ENCODE measurements at places on chromosomes 2 and 18.
A peak's percentile ranks its signal among the peaks of the same experiment; 100 is the strongest.

DNA sequence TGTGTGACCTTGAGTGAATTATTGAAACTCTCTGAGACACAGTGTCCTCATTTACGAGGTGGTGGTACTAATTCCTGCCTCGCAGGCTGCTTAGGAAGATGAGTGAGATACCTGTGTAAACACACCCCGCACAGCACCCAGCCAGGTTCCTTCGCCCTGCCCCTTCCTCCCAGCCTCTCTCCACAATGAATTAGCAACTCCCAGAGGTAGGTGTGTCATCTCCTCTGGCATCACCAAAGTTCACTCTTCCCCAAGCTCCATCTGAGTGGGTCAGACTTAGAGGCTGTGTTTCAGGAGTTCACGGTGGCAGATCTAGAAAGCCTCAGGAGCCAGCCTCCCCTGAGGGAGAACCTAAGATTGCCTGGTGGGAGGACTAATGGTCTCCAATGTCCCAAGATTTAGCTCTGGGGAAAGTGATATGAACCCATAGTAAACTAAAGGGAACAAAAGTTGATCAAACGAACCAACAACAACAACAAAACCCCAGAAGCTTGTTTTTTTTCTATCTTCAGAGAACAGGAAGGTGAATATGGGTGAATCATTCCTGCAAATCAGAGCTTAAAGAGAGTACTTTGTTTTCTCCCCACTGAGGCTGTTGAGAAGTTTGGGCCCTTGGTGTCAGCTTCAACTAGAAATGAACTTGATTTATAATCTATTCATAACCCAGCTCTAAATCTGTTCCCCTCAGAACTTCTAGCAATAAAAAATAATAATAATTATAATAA lies 44.4 kb upstream of the NRP2 start:
- DNase-seq, result no peak

- no peak for DNase-seq
Measured at GRCh38 chr2:238793306-238793705, 54.6 kb upstream of the TWIST2 start.

DNA sequence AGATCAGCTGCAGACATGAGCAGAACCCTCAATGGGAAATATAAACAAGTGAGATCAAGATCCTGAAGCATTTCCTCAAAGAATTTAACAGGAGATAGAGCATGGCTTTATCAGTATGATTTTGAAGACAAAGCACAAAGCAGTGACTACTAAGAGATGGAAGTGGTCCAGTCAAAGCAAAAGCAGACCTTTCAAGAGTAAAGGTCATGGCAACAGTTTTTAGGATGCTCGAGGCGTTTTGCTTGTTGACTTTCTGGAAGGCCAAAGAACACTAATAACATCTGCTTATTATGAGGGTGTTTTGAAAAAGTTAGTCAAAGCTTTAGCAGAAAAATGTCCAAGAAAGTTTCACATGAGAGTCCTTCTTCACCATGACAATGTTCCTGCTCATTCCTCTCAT lies 128.5 kb downstream of the KCNE4 start:
- no peak for DNase-seq

GRCh38 chr18:77086034-77086433 lies 46.5 kb downstream of the MBP start:
- no peak for DNase-seq

- no peak for DNase-seq
Measured at GRCh38 chr18:56804395-56804794, 153.2 kb downstream of the WDR7 start.

GRCh38 chr2:178892751-178893625 lies 85.8 kb upstream of the TTN start:
- DNase-seq, result no peak

GRCh38 chr2:174342686-174343342 lies 8.1 kb downstream of the SP9 start:
- no peak for DNase-seq

GRCh38 chr18:67730886-67731285 lies 214.4 kb upstream of the DSEL start:
- DNase-seq, result no peak

- peak; percentile 96 for DNase-seq
Measured at GRCh38 chr2:71068218-71069035, at the start of gene NAGK. NAGK (plus strand) TSS chr2:71068648; CDS start chr2:71068684, 36 bp downstream.

GRCh38 chr2:37244017-37244416 lies 12.6 kb downstream of the NDUFAF7 start:
- DNase-seq, result no peak

DNA sequence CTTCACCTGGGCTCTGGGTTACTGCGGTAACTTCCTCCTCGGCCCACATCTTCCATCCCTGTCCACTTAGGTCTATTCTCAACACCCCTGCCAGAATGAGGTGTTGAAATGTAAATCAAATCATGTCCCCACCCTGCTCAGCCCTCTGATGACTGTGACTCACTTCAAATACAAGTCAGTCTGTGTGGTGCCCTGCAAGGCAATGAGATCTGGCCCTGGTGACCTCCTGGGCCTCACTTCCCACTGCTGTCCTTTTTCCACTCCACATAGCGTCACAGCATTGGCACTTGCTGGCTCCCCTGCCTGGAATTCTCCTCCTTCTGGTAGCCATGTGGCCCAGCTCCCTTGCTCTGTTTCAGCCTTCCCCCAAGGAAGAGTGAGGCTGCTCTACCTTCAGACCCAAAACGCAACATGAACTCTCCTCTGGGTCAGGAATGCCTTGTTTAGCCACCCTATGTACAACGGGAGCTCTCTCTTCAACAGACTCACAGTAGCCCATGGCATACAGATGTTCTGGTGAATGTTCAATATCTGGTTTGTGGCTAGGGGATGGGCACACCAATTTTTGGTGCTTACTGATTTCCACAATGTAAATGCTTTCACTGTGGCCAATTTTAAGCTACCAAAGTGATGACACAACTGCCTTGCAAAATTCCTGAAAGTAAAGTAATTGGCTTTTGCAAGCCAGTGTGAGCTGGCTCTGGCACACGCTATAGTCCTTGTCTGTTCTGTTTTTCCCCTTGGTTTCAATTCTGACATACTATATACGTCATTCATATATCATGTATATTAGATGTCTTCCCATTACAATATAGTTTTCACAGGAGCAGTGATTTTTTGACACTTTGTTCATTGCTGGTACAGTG lies 550.3 kb upstream of the HS6ST1 start:
- DNase-seq, result no peak

DNA sequence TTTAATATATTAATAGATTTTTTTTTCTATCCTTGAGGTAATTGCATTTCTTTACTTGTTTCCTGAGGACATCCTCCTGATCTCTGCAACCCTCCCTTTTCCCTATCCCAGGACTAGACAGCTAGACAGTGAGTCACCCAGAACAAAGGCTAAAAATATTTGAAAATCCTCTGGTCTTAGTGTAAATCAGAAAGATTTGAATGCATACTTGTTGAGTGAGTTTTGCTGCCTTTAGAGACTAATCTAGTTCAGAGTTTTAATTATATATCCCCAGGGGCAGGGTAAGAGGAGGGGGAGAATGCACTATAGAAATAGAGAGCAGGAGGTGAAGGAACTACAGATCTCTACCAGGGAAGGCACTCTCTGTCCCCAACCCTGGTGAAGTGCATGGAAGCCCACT lies 202.3 kb upstream of the TCF4 start:
- DNase-seq, result no peak

GRCh38 chr2:7102826-7103225 lies 185.6 kb downstream of the RNF144A start:
- DNase-seq, result no peak

DNA sequence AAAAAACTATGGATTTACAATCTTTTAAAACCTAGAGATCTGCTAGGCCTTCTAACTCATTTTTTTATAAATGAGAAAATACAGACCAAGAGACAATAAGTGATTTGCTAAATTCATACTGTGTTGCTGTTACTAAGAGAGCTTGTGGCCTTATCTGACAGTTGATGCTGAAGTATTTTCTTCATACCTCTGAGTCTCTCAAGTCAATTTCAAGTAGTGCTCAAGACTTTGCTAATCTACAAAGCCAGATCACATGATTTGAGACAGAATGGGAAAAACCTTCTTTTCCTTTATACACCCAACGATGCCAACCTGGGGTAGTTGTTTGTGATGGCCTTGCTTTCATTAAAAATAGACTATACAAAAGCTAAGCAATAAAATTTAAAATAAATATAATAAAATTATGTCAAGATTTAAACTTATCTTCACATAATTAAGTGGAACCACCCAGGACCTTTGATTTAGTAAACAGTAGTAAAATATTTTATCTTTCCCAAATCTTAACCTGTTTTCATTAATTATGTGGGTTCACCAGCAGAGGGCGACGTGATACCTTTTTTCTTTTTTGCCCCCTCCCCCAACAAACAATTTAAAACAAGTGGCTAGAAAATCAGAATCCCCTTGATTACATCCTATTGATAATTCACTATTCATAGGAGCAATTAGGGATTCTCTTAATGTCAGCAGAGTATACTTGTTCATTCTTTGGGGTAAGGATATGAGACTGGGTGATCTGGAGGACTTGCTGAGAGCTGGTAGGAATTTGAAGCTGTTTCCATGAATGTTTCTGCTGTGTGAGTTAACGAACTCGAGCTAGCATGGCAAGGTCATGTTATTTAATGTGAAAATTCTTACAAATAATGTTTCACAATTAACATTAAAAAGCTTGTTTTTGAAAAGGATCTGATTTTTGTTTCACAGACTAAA lies 49.6 kb upstream of the SLC5A7 start:
- no peak for DNase-seq

DNA sequence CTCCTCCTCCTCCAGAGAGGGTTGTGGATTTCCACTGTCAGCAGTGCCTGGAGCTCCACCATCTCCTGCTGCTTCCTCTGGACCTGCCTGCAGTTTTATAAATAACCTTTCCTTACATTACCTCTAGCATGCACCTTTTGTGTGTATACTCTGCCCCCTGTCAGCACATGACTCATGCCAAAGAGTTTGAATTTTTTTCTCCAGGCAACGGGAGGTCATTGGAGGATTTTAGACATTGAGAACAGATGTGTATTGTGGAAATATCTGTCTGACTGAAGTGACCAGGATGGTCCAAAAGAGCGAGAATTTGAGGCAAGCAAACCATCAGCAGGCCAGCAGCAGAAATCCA lies 31.7 kb downstream of the IL37 start:
- no peak for DNase-seq

GRCh38 chr2:78418021-78418420 lies 607.5 kb upstream of the REG3G start:
- DNase-seq, result no peak

GRCh38 chr18:80185545-80185944 lies 61.8 kb downstream of the PARD6G start:
- no peak for DNase-seq

DNA sequence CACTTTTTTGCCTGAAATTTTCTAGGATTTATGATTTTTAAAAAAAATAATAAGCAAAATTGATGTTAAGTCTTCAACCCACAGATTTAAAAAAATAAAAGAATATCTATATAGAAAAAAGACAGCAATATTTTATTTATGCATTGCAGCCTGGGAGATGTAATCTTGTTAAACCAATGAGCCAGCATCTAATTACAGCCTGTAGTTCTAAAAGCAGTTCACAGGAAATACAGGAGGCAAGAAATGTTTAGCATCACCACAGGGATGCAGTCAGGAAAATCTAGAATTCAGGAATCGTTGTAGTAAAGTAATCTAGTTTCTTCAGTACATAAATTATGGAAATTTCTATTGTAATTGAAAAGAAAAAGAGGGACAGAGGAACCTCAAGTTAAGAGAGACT lies 17.2 kb downstream of the UGGT1 start:
- no peak for DNase-seq

DNA sequence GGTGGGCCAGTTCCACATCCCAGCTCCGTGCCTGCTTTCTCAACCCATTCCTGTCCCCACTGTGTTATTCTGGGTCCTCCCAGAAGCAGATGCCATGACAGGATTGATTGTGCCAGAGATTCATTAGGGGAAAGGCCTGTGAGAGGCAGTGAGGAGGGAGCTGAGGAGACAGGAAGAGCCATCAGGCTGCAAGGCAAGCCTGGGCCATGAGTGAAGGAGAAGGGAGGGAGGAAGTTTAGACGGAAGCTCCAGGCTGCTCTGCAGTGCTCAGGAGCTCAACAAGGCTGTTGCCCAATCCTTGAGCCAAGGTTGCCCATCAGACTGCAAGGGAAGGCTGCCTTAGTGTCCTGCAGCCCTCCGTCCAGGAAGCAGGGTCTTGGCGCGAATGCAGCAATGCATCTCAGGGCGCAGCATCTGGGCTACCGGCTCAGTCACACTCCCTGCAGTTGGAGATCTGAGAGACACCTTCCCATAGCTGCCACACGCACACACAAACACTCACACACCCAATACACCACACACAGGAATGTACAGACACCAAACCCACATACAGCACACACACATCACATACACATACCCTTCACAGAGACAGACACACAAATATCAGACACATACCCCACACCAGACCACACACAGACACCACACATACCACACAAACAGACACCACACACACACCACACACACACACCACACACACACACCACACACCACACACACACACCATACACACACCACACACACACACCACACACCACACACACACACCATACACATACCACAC lies 139.5 kb upstream of the NDUFV2 start:
- no peak for DNase-seq

GRCh38 chr18:31506024-31506742 lies 8.2 kb downstream of the DSG2 start:
- no peak for DNase-seq

DNA sequence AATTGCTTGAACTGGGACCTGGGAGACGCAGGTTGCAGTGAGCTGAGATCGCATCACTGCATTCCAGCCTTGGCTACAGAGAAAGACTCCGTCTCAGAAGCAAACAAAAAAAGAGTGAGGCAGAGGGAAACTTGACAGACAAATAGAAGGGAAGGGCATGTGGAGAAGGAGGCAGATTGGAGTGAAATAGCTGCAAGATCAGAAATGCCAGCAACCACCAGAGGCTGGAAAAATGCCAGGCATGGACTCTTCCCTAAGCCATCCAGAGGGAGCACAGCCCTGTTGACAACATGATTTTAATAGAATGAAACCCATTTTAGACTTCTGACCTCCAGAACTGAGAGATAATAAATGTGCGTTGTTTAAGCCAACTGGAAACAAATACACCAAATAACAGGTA lies 447.2 kb upstream of the SPHKAP start:
- DNase-seq, result no peak

DNA sequence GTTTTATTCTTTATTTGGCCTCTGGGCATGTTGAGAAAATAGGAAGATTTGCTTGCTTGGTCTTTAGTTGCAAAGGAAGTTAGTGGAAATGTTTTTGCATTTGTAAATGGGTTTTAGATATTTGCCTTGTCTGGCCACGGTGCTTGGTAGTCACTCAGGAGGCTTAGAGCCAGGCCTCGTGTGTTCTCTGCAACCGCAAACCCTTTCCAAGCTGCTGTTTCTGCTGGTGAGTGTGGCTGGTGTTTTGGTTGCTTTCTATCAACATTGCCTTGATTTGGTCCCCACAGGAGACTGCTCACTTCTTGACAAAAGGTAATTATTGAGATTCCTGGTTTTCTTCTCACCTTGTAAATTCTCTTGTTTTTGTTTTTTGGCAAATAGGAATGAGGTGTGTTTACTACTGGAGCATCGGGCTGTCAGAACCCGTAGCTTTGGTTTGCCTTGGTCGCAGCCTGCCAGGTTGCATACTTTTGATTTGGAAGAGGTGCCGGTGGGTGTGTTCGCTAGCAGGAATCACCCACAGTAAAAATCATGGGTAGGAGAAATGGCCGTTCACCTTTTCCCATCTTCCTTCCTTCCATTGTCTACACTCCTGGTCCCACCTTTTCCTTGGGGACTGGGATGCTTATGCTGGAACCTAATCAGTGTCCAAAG lies 15.8 kb downstream of the ASAP2 start:
- no peak for DNase-seq
